ENCODE measurements at places on chromosomes 6 and 20.

- no peak for DNase-seq
These were observed 52.7 kb downstream of the TXLNB start for GRCh38 chr6:139239064-139239463.

GRCh38 chr6:32627831-32628230 is 9.4 kb upstream of the HLA-DQA1 start:
- no peak for DNase-seq

- DNase-seq, result no peak
These were observed 40.6 kb upstream of the SAMD5 start for GRCh38 chr6:147467886-147468285.

DNA sequence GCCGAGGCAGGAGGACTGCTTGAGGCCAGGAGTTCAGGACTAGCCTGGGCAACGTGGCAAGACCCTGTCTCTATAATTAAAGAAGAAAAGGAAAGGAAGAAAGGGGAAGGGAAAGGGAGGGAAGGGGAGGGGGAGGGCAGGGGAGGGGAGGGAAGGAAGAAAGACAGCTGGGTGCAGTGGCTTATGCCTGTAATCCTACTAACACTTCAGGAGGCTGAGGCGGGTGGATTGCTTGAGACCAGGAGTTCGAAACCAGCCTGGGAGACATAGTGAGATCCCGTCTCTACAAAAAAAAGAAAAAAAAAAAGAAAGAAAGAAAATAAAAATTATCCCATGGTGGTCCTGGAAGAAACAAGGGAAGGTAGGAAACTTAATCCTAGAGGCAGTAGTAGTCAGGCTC is 33.5 kb downstream of the BCL2L1 start:
- no peak for DNase-seq

DNA sequence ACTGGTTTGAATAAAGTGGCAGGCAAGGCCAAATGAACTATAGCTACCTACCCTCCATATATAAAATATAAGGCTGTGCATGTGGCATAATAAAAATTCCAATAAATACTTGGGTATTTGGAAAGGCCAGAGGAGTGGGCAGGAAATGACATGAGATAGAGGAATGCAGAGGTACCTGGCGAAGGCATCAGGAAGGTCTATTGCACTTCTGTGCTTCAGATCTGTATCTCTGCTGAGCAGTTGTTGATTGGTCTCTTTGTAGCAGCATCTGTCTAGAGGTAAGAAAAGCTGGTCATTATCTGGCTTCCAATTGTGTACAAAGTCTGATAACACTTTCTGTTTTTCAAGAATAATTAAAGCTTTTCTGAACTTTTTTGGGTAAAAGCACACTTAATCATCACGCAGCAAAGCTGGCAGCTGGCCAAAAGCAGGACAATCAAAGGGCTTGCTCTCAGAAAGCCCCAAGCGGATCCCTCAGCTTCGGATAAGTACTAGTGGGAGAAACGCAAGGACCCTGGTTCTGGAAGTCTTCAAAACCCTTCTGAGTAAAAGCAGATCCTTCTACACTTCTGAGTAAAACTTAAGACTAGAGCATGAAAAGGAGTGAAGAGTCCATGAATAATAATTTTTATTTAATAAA is 120.1 kb upstream of the TCF21 start:
- no peak for DNase-seq

- no peak for DNase-seq
These were observed 42.2 kb downstream of the VSTM2L start for GRCh38 chr20:37945091-37945547.

GRCh38 chr20:34797012-34797995 is 28.1 kb downstream of the NCOA6 start:
- no peak for DNase-seq

GRCh38 chr6:144364782-144365181 is 79.6 kb downstream of the UTRN start:
- no peak for DNase-seq

- DNase-seq, result no peak
These were observed 251.6 kb downstream of the ADGB start for GRCh38 chr6:146850238-146850896.

DNA sequence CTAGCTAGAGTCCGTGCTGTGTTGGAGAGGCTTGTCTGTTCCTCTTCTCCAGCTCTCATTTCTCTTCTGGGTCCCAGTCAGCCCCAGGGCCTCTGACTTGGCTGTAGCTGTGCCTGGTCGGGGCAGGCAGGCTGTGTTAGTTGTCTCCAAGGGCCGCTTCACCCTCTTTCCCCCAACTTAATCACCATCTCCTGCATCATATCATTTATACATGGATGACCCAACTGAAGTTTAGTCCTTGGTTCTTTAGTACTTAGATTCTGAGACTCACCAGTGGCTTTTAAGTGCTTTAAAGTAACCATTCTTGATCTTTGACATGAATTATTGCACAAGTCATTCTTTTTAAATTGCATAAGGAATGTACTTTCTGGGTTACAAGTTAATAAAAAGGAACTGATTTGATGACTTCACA is 127.3 kb downstream of the RTN4IP1 start:
- no peak for DNase-seq

- DNase-seq, result no peak
These were observed 2.9 kb downstream of the FRK start for GRCh38 chr6:116057766-116058165.
